ENCODE measurements at places on chromosomes 2 and 18.

DNA sequence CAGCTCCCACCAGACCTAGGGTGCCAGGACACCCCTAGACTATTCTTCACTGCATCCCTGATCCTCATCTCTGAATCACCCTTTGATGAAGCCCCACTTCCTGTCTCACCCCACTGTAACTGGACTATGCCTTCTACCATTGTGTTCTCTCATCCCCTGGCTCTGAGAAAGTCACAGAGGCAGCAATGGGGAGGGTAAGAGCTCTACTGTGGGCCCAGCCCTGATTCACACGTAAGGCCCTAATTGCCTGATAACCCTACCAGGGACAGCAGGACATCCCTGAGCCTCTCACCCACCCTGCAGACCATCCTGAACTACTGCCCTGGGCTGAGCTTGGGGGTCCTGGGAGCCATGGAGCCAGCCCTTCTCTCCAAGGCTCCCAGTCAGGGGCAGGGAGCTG lies 1.5 kb upstream of the PROM2 start:
- no peak for DNase-seq

- DNase-seq = no peak
Observed at GRCh38 chr2:170307052-170307451, 129.1 kb downstream of the MYO3B start.

- no peak for DNase-seq
Observed at GRCh38 chr2:202116691-202117090, 43.6 kb downstream of the KIAA2012 start.

DNA sequence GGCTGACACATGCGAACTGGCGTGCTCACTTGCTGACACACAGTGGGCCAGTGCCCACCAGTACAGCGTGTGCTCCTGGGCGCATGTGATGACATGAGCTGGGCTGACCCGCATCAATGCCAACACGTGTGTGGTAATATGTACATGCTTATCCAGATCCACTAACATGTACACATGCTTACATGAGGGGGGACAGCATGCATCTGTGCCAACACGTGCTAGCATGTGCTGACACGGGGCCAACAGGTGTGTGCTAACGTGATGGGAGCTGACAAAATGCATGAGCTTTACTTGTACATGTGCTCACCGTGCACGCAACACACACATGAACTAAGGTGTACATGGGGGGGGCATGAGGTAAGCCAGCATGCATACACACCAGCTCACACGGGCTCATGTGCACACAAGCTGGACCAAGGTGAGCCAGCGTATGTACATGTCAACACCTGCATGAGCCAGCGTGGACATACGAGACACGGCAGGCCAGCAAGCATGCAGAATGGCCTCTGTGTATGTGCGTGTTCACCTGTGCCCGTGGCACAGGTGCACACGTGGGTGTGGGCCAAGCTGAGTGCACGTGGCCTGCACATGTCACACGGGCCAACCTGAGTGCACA lies 28.5 kb downstream of the GPC1 start:
- no peak for DNase-seq

DNA sequence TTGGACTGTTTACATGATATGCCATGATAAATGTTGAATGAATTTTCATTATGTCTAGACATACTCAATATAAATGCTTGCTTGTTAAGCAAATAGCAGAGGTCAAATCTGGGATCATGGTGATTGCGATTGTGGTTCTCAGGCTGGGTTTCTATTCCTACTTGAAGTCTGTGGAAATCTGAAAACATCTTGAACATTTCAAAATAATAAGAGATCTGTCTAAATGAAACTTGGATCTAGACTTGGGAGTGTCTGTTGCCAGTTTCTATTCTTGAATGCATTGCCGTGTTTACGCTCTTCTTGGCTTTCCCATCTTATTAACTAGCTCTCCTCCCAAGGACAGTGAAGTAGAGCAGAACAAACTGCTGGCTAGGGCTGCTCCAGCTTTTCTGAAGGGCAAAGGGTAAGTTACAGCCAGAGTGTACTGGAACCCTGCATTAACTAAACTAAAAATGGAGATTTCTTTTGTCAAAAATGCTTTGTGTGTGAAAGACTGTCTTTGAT lies 127.7 kb downstream of the DTNA start:
- no peak for DNase-seq

DNA sequence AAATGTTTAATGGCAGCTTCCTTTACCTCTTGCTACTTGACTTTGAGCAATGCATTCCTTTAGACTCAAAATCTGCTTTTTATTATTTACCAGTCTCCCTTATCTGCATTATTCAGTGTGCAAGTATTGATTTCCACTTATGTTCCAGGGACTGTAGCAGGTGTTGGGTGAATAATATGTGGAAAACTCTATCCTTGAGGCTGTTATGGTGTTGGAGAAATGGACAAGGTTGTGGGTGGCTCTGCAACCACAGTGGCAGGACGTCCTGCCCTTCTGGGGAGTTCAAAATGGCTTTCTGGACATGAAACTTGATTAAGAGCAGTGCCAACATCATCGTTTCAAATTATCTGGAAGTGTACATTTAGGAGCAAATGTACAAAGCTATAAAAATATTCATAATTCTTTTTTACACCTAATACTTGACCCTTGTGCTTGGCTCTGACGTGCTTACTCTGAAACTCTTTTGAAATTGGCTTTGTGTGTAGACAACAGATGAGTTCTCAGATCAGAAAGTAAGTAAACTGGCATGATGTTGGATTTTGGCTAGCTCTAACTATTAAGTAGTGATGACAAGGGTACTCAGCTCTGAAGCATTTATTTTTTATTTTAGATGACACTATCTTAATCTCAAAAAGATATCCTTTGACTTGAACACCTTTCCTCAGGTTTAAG lies 766.2 kb downstream of the DPP10 start:
- DNase-seq = no peak

DNA sequence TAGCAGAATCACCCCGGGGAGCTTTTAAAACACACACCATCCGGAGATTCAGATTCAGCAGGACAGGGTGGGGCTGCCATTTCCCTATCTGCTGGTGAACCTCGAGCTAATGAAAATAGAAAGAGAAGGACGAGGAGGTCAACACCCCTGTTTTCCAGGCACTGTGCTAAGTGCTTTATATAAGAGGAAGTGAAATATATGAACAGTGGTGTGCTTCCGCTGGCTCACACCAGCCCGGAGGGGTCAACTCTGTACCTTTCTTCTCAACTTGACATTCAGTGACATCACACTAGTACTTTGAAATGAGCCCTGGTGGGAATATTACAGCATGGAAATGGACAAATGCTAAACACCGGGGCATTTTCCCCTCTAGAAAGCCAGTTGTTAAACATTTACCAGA lies 108.3 kb upstream of the LTBP1 start:
- DNase-seq = no peak

- DNase-seq = no peak
Observed at GRCh38 chr2:209662021-209662420, 109.6 kb upstream of the UNC80 start.

- DNase-seq = no peak
Observed at GRCh38 chr2:196266855-196267254, 95.5 kb upstream of the STK17B start.

DNA sequence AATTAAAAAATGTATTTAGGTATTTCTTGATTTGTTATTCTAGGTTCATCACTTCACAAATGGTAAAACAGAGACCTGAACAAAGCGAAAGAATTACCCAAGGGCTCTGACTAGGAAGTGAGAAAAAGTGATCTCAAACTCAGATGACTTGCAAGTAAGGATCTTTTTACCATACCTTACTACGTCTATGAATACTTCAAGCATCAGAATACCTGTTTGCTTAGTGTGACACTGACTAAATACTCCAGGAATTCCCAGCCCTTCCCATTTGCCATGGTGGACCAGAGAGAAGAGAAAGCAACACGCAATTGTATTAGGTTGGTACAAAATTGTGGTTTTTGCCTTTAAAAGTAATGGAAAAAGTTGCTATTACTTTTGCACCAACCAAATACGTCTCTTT lies 35.8 kb upstream of the FIGN start:
- no peak for DNase-seq

DNA sequence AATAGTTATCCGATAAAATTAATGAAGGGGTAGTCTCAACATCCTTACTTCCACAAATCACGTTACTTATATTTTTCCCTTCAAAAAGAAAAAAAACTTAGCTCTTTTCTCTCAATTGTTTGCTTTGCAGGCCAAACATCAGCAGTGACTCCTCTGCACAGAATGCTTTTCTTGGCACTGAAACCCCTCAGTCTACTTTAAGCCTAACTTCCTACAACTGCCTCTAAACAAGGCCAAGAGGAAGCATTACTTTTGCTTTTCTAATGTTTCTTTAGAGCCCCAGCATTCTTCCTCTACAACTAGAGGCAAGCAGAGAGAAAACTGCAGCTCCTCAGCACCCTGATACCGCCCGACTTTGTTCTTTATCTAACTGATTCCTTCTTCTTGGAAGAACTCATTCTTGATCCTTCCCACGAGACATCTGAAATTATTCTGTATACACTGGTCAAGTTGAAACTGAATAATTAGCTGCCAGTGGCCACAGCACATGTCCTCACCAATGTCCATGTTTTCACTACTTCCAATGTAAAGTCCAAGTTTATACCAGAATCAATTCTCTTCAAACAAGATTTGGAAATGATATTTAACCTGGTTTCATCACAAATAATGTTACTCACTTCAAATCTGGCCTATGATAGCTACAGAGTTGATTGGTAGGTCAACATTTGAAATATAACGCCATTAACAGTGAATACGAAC lies 55.3 kb downstream of the DTNB start:
- DNase-seq = no peak

GRCh38 chr2:133642791-133643191 lies 74.5 kb upstream of the NCKAP5 start:
- DNase-seq = no peak

GRCh38 chr2:55907686-55908085 lies 15.9 kb downstream of the EFEMP1 start:
- DNase-seq = no peak

DNA sequence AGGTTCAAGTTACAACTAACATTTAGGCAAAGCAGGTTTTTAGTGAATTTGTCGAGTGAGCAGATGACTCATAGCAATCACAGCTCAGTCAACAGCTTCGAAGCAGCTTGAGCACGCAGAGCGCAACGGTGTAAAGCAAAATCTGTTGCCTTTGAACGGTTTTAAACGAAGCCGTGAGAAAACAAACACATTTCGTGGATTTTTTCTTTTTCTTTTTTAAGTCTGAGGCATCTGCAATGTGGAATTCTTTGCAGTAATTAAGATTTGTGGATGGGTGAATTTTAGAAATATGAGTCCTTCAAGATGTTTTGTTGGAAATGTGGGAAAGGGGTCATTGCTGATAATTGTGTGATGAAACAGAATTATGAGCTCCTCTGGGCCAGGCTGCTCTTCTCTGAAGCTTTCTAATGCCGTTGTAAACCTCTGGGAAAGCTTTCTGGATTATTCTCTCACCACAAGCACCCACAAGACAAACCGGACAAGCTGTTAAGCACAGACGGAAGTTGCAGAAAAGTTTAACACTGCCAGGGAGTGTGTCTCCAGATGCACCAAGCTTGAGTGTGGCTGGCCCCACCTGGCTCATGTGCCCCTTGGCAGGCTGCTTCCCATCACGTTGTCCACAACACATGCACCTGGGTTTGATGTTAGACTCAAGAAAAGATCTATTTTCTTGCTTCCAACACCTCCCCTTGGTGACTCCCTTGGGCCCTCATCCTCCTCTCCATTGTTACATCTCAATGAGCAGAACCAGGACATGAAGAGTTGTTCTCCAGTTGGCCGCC lies 224.7 kb downstream of the ACKR3 start:
- DNase-seq = no peak
